Activated T-helper 1 cell treated with anti-CD3 and anti-CD28 coated beads, Interleukin-12 subunit alpha, Interleukin-12 subunit beta, Interleukin-2, Interleukin-4 antibody, amounts not matched to agents 30 ng/mL and 10 ng/mL and 1 ng/mL, durations not matched to agents 14 hours and 24 hours and 36 hours (primary cell): ENCODE measurements at places on chromosomes 6 and 20.

GRCh38 chr20:51608061-51608460 is 65.5 kb upstream of the NFATC2 start:
- peak overlapping the region; percentile 0 for H3K27ac ChIP-seq
- H3K27me3 ChIP-seq: peaks cover 3% of the 10 kb centered on the region
- H3K36me3 ChIP-seq: no peaks in the 10 kb centered on the region

- H3K27me3 ChIP-seq: no peaks in the 10 kb centered on the region
- H3K36me3 ChIP-seq: peaks cover 7% of the 10 kb centered on the region
- no peak overlapping the region for H3K27ac ChIP-seq
- H3K4me1 ChIP-seq: no peaks in the 10 kb centered on the region
- DNase-seq: no peak
- H3K4me3 ChIP-seq: no peak overlapping the region
These were observed 81.9 kb downstream of the ANKS1A start for GRCh38 chr6:34970957-34971356.

DNA sequence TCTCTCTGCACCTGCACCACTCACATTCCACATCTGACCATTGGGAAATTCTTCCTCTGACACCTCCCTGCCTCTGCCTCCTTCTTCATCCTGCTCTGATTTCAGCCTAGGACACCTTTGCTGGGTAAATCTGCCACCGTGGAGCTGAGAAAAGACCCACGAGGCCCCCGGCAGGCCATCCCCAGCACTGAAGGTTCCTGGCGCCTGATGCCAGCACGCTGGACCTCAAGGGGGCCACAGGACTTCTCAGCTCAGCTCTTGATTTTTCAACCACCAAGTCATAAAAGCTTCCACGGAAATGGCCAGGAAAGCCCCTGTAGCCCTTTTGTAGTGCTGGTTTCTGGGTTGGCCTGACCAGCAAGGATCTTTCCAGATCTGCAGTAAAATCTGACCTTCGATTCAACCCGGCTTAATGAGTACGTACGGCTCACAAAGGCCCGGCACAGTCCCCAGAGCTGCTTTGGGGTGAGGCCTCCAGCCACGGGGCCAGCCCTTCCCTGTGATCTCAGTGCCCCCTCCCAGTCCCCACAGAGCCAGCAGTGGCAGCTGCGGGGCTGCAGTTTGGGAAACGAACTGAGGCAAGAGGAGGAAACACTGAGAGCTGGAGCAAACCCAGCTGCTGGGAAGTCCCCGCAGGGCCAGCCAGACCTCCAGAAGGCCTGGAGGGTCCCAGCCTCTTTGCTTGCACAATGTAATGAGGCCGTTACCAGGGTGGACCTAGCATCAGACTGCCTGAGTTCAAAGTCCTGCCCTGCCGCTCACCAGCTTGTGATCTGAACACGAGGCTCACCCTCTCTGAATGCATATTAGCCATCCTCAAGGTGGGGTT is 157.5 kb downstream of the BMP7 start:
- DNase-seq: no peak
- H3K27ac ChIP-seq: no peak overlapping the region
- H3K4me3 ChIP-seq: no peak overlapping the region
- no peaks in the 10 kb centered on the region for H3K36me3 ChIP-seq
- H3K4me1 ChIP-seq: no peaks in the 10 kb centered on the region

- no peak overlapping the region for H3K4me3 ChIP-seq
- H3K36me3 ChIP-seq: no peaks in the 10 kb centered on the region
These were observed 28.1 kb upstream of the SLC22A23 start for GRCh38 chr6:3484946-3485345.

- no peaks in the 10 kb centered on the region for H3K36me3 ChIP-seq
- no peak overlapping the region for H3K4me3 ChIP-seq
- H3K27ac ChIP-seq: no peak overlapping the region
- DNase-seq: no peak
These were observed 22.3 kb downstream of the HLA-DOB start for GRCh38 chr6:32794510-32794909.

GRCh38 chr6:147909640-147910039 is 401.1 kb downstream of the SAMD5 start:
- no peak overlapping the region for H3K4me3 ChIP-seq
- no peaks in the 10 kb centered on the region for H3K4me1 ChIP-seq
- H3K27me3 ChIP-seq: no peaks in the 10 kb centered on the region
- H3K27ac ChIP-seq: no peak overlapping the region
